ENCODE measurements at places on chromosomes 16 and 17.

DNA sequence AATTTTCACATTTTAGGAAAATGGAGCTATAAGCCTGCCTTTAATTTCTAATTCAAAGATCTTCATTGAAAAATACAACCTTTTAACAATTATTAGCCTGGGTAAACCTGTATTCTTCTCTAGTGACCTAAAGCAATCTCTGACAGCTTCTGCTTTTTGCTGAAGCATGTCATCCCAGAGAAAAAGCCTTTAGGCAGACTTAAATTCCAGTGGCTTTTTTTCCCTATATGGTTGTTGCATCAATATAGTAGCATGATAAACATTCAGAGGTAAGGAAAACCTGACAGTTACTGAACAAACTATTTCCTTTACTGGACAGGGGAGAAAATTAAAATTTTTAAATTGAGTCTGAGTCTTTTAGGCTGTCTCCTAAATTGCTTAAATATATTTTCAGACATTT lies 7.8 kb upstream of the EVI2A start:
- no peak for DNase-seq

- DNase-seq: no peak
Observed at GRCh38 chr17:69678206-69678605, 263.7 kb downstream of the MAP2K6 start.

DNA sequence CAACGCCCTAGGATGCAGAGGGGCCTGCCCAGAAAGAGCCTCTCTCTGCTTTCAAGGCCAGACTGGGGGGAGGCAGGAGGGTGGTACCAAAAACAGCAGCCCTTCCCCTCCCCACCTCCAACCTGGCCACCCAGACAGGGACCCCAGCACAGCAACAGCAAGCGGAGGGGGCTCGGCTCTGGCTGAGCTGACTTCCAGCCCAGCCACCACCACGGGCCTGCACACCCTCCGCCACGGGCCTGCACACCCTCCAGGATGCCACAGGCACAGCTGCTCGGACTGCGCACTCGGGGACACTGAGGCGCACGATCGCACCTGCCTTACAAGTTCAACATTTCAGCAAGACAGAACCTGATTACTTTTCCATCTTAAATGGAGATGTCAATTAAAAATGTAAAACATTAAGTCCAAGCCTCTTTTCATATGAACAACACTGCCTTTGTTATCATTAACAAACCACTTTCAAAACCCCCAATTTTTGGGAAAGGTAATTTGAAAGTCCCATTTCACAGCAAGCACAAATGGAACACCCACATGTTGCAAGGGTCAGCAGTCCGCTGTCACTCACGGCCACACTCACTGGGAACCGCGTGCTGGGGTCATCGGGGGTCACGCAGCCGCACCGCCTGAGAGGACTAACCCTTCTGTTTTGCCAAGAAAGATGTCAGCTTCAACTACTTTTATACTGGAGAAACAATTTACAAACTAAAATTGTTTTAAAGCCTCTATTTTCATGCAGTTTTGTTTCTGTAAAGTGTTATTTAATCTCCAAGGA lies 76.4 kb downstream of the ANKRD11 start:
- DNase-seq: no peak

GRCh38 chr17:4582101-4582501 lies 2.2 kb upstream of the SMTNL2 start:
- no peak for DNase-seq

DNA sequence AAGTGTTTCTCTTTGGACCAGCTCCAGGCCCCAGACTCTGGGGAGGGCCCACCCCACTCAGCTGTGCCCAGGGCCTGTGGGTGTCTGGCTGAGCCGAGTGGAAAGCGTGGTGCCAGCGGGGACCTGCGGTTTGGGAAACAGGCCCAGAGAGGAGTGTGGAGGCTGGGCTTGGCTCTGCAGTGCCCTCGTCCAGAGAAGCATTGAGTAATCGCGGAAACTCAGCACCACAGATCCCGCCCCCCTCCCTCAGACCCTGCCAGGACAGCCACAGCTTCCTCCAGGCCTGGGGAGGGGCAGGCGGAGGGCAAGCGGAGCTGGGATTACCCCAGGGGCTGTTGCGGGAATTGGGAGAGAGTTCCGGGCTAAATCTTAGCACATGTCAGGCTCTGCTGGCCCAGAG lies 14.6 kb upstream of the PITPNA start:
- DNase-seq: peak; percentile 83

DNA sequence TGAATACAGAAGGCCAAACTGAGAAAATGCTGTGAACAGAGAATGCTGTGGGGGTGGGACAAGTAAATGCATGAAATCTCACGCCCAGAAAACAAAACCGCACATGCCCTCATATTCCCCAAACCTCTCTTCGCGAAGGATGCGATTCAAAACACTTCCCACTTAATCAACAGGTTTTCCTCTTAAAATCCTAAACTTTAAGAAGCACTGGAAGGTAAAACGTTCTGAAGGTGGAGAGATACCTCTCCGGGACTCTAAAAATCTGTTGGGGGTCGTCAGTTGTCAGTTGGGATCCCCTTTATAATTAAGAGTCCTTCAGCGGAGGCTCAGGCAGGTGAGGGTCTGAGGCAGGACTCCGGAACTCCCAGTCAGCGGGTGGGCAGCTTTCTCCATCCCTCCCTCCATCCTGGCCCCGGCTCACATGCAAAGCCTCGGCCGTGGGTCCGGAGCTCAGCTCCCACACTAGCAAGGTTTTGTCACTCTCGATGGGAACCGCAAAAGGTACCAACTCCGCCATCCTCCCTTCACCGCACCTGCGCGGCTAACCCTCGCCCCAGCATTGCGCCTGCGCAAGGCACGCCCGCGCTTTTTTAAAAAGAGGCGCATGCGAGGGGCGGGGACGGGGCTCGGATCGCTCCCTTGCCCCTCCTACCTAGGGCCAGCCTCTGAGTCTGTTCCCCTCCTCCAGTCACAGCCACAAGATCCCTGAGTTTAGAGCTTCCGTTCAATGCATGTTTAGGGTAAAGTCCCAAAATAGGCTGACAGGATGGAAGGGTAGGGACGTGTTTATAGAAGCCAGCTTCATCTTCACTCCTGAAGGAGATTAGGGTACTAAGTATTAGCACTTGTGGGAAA lies at the start of gene RDM1:
TSS of gene RDM1 (minus strand) at position 563 of the 855 bp plus-strand sequence. CDS start at position 517, 46 bp downstream.
- DNase-seq: peak; percentile 35

DNA sequence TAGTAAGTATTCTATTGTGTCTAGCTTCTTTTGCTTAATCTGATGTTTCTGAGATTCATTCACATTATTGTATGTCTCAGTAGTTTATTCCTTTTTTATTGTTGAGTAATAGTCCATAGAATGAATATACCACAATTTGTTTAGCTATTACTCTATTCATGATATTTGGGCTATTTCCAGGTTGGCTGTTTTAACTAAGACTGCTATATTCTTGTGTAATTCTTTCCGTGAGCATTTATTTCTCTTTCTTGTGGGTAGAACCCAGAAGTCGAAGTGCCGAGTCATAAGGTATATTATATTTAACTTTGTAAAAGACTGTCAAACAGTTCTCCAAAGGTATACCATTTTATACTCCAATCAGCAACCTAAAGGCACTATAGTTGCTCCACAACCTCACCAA lies 160.8 kb downstream of the ANKFN1 start:
- DNase-seq: no peak

GRCh38 chr16:81483064-81483969 lies 38.7 kb downstream of the CMIP start:
- no peak for DNase-seq

DNA sequence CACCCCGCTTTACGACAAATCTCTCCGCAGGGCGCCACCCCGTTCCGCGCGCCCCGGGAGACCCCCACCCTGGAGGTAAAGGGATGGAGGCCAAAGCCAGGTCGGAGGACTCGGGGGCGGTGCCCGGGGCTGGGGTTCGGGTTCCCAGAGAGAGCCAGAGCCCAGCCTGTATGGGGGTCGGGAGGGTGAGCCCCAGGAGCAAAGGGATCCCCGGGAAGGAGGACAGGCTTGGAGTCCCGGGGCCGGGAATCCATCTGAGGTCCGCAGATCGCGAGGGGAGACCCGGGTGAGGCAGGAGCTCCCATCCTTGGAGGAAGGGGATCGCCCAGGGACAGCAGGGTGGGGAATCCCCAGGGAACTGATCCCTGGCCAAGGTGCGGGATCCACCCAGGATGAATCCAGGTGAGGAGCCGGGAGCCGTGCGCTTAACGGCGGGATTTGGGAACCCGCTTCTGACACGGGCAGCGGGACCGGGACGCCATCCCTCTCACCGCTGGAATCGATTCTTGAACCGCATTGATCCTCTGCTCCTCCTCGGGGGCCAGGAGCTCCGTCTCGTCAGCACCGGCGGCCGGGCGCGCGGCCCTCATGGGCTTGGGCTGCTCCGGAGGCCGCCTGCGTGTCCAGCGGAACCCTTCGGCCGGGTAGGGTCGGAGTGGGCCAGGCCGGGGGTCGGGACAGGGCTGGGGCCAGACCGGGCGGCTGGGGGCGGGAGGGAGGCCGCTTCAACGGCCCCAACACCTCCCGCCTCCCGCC lies at the start of gene MMD:
TSS of gene MMD (minus strand) at position 657 of the 756 bp plus-strand sequence. CDS start at position 517, 140 bp downstream.
- no peak for DNase-seq

GRCh38 chr16:53546988-53547391 lies 44.0 kb upstream of the AKTIP start:
- DNase-seq: no peak

GRCh38 chr17:43434902-43435319 lies 36.1 kb downstream of the ARL4D start:
- DNase-seq: no peak

Data from hypothalamus (tissue), 51 donors.